A172 (cell line): ENCODE measurements at places on chromosomes 7 and 10.
A peak's percentile ranks its signal among the peaks of the same experiment; 100 is the strongest.

DNA sequence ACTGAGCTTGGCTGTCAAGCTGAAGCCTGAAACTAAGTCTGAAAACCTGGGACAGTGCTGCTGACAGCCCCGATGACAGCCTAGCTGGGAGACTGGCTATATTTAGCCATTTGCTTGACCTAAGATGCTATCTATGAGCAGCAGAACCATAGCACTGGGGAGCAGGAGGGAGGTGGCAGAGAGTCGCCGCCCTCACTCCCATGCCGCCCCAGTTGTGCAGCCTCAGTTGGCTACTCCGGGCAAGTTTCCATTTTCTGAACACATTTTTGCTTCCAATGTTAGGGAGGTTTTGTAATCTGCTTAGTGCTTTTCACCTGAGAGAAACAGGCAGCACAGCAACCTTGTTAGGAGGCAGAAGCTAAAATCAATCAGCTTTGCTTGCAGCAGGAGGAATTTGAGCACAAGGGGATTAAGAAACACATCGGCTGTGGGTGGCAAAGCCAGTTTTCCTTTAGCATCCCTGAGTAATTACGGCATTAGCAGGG lies 20.4 kb upstream of the C10orf71 start:
- DNase-seq = no peak

DNA sequence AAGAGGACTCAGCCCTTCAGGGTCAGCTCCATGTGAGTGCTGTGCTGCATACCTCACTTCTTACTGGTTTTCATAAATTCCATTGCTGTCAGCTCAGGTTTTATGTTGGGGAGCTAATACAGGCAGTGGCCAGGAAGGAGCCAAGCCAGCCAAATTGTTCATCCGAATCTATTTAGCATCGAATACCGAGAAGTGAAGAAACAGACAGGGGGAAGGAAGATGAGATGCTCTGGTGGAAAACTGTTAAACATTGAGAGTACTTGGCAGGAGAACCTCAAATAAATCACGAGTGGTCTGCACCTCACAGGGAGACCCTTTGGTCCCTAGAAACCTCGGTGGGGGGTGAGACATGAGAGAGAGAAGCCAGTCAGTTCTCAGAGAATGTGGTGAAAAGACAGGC lies 196.0 kb upstream of the TMEM72 start:
- no peak for DNase-seq

GRCh38 chr7:8325067-8325466 lies 63.1 kb upstream of the ICA1 start:
- DNase-seq = peak; percentile 46

DNA sequence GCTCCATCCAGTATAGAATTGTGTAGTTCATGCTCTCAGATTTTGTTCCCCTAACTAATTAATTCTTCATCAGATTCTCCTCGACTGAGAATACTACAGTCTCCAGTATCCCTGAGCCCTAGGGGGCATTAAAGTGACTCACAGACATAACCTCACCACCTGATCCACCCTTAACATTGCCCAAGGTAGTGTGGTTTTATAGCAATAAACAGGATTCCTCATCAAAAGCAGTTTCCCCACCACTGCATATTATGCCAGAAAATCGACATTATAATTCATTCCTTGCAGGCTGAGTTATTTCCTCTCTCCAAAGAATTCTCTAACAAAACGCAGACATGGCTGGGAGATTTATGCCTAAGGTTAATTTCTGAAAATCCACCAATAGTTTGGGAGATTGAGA lies 1402.5 kb upstream of the CELF2 start:
- DNase-seq = no peak

GRCh38 chr10:15476337-15476736 lies 105.2 kb upstream of the FAM171A1 start:
- no peak for DNase-seq

DNA sequence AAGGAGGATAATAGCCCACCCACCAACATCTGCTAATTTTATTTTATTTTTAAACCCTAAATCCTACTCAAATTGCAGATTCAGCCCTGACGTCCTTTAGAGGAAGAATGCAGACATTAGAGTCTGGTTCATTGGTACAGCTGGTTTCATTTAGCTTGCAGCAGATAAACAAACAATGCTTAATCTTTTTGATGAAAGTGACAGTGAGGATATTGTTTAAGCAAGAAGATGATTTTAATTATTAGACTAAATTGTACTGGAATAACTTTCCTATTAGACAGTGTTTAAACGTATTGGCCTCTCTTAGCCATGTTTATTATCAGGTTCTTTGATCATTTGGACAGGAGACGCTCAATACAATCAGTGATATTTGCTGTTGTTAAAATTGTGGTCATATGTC lies 164.8 kb downstream of the CDK14 start:
- DNase-seq = no peak

DNA sequence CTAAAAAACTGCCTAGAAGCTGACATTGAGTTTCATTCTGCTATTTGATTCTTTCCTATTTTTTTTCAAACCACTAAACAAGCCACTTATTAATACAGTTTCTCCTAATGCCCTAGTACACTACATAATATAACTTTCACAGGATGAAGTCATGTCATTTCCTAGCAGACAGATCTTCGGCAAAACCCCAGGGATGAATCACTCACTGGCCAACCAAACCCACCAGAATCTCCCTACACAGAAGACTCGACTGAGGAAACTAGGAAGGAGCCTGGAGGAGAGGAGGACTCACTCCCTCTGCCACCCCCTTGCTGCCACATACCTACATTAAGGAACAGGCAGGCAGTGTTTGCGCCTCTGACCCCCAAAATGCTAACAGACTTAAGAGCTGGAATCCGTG lies 33.4 kb downstream of the XPNPEP1 start:
- peak; percentile 64 for DNase-seq

GRCh38 chr7:80215734-80216133 lies 81.1 kb downstream of the GNAI1 start:
- no peak for DNase-seq

- no peak for DNase-seq
Measured at GRCh38 chr7:16661924-16662323, 15.9 kb downstream of the BZW2 start.

DNA sequence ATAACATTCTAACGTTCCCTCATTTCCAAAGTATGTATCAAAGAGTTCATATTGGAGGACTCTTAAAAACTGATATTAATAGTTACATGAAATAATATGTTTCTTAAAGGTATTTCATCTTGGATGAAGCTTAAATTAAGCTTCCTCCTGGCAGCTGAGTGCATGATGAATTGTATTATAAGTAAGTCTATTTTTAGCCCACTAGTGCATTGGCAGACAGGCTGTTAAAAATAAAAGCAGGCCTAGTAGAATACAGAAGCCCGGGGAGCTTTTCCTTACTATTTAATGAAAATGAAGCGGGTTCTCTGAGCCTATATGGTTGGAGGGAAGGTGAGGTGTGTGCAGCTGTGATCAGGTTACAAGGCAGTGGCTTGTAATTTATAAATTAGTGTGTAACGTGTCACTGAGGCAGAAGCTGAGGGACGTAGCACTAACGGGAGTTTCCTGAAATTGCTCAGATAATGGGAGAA lies 130.7 kb upstream of the KMT2E start:
- DNase-seq = no peak

GRCh38 chr10:131872011-131872826 lies 28.6 kb upstream of the PPP2R2D start:
- no peak for DNase-seq

DNA sequence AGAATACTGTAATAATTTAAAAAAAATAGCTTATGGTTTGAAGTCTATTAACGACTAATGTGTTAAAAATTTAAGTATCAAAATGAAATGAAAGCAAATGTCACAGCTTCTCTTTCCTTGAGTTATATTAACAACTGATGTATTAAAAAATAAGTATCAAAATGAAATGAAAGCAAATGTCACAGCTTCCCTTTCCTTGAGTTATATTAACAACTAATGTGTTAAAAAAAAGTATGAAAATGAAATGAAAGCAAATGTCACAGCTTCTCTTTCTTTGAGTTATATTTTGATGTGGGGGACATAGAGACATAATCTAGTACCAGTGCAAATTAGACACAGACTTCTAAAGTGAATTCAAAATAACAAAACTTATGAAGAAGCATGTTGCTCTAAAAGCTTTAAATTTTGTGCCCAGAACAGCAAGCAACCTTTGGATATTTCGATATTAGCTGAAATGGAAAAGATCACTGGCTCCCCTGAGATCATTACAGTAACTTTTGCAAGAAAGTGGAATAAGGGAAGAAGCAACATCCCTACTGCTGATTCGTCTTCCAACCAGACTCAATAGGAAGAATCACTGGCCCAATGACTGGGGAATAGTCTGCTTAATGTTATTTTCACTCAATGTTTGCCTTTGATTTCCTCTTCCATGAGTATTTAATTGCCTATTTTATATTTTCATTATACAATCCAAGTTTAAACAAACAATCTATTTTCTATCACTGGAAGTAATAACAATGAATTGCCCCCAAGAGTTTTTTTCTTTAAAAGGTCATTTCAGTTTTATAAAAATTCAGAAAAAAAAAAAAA lies 8.0 kb downstream of the SKAP2 start:
- DNase-seq = no peak

DNA sequence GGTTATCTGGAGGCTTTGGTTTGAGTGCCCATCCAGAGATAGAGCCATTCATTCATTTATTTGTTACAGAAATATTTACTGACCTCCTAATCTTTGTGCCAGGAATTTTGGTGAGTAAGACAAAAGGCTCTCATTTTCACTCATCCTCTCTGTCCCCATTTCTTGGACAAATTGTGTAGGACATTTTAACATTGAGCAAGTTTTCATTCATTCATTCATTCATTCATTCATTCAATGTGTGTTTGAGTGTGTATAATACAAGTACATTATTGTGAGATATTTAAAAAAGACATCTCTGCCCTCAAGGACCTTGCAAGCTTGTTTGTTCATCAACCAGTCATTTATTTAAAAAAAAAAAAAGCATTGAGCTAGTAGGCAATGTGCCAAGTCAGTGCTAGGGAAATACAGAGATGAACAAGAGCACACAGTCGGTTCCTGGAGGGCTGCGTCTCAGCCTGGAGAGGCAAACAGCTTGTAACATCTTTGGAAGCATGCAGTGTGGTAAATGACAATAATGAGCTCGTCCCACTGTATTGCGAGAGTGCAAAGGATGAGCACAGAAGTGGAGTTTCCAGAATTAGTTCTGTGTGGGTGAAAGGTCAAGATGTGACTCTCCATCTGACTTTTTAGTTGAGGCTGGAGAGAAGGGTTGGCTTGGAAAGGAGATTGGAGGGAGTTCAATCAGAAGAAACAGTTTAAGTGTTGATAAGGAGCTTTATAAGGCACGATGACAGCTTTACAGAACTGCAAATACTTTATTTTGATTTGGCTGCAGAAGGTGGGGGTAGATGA lies 50.5 kb upstream of the HBP1 start:
- no peak for DNase-seq

GRCh38 chr10:59181668-59182067 lies 5.2 kb downstream of the PHYHIPL start:
- DNase-seq = peak; percentile 62

DNA sequence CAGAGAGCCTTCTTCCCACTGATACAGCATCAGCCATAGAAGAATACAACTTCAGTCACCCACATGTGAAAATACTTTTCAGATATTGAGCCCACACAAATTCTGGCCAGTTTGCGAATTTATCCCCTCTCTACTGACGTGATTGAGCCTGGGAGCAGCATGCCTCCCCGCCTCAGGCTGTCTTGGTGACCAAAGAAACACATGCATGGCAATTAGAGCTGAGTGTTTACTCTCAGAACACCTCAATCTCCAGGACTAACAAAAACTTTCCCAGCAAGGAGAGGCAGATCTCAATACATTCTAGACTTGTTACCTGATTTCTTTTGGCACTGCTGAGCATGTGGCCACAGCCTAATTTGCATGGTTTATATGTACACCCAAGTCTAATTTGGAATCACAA lies 122.5 kb downstream of the TMEM26 start:
- DNase-seq = no peak

- no peak for DNase-seq
Measured at GRCh38 chr10:3476640-3477448, 304.3 kb upstream of the PITRM1 start.

DNA sequence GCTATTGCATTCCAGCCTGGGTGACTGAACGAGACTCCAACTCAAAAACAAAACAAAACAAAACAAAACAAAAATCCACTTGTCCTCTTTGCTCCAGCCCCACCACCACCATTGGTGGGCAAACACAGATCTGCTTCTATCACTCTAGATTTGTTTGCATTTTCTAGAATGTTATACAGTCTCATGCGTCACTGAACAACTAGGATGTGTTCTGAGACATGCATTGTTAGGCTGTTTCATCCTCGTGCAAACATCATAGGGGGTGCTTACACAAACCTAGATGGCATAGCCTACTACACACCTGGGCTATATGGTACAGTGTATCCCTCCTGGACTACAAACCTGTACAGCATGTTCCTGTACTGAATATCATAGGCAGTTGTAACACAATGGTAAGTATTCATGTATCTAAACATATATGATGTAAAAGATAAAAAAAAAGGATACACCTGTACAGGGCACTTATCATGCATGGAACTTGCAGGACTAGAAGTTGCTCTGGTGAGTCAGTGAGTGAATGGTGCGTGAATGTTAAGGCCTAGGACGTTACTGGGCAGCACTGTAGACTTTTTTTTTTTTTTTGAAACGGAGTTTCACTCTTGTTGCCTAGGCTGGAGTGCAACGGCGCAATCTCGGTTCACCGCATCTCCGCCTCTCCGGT lies 45.3 kb downstream of the BTBD16 start:
- DNase-seq = no peak

DNA sequence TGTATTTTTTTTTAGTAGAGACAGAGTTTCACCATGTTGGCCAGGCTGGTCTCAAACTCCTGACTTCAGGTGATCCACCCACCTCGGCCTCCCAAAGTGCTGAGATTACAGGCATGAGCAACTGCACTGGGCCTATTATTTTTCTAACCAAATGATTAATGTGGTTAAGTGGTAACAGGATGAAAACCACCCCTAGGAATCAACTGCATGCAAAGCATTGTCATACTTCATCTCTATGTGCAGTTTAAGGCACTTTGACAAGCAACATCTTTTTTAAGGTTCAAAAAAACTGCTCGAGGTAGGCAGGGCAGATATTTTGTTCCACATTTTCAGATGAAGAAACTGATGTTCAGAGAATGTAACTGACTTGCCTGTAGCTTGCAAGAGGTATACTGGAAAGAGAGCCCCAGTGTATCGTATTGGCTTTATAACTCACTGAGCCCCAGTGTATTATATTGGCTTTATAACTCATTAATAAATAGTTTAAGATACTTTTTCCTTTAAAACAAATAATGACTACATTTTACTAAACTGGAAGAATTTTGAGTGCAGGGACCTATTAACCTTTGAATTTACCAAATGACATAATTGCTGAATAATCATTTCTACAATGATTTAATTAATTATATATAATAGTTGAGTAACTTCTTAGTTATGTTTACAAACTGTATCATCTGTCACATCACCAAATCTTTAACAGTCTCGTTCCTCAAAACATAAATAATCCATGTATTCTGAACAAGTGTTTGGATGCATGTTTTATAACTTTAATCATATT lies 38.1 kb downstream of the RTKN2 start:
- peak; percentile 57 for DNase-seq

GRCh38 chr7:35365523-35365922 lies 111.6 kb upstream of the TBX20 start:
- DNase-seq = no peak
